ENCODE measurements at places on chromosomes 16 and 17. TPM values are rescaled to one million over a fixed set of nuclear protein-coding genes. Genes with fewer than 3 reads are reported as not detected.

TOX3 gene
- not detected for total RNA-seq

GRCh38 chr17:11969565-11969964, 27.7 kb downstream of the ZNF18 start:
- no peak for DNase-seq

GRCh38 chr17:915538-916201, 63.9 kb downstream of the NXN start:
- DNase-seq, result no peak

ARL5C gene
- total RNA-seq, result not detected

- no peak for DNase-seq
Observed at GRCh38 chr17:74299226-74300009, 25.4 kb downstream of the DNAI2 start.

DNA sequence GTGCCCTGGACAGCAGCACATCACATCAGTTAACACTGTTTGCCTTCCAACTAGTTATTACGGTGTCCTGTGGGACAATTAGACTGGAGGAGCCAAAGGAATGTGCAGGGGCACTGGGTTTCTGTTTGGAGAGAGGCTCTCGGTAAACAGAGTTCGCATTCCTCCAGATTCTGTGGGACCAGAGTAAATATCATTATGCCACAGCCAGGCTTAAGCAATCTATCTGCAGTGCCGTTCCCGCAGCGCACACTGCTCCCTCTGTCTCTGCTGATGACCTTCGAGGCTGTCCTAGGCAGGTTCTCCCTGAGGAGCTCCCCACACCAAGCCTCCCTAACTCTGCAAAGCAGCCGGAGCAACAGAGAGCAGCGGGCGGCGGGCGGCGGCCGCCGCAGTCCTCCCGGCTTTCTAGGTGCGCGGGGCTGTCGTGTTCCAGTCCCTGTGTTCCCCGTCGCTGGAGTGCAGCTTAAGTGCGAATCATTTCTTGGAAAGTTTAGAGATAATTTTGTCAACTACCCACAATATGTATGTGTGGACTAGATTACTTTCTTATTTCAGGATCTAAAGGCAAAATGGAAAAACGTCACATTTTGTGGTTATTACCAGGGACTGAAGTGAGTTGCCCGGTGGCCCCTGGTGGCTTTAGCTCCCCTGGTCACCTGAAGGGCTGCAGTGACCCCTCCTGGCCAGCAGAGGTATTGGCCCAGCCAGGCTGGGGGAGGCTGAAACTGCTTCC, 43.3 kb downstream of the PGS1 start:
- peak; percentile 93 for DNase-seq

DNA sequence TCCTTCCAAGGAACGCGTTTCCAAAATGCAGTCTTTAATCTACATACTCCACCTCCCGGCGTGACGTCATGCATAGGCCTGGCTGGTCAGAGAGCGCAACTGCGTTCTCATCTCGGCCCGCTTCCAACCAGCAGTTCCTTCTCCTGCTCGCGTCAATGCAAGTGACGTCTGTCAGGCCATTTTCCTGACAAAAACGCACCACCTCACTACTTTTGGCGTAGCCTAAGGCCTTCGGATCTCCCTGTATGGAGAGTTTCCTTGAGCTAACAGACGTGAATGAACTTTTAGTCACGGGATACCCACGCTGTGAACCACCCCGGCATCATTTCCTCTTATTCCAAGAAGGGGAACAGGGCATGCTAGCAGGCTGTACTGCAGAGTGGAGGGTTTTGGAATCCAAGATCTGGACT, 25.0 kb downstream of the TEX14 start:
- peak; percentile 88 for DNase-seq

MYH1 gene
- 0.16 TPM for total RNA-seq

DNA sequence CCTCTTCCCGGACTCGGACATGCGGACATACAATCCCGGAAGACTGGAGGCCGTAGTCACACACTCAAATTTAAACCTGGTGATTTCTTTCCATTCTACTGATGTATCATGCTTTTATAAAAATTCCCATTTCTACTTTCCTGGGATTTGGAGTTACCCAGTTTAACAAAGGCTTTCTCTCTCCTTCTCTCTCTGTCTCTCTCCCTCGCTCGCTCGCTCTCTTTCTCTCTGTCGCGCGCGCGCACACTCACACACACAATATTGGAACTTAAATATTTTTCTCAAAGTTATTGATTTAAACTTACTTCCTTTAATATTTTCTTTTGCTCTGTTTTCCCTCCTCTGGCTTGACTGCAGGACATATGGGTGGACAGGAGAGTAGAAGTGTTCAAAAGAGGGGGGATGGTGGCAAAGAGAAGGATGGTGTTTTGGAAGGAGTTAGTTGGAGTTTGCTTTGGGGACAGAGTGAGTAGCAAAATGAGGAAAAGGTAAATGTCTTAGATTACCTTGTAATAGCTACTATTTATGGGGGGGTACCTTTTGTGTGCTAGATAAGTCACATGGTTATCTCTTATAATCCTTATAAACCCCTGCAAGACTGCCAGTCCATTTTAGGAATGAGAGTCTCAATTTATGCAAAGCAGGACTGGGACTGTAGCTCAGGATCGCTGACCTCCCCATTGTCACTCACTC, 878 bp upstream of the TRIM25 start:
- DNase-seq, result no peak

- DNase-seq, result peak; percentile 96
Observed at GRCh38 chr17:63774141-63774968, at the start of gene DDX42. Gene DDX42 (plus strand): TSS chr17:63774170. CDS start chr17:63787050, 12,880 bp downstream.

DNA sequence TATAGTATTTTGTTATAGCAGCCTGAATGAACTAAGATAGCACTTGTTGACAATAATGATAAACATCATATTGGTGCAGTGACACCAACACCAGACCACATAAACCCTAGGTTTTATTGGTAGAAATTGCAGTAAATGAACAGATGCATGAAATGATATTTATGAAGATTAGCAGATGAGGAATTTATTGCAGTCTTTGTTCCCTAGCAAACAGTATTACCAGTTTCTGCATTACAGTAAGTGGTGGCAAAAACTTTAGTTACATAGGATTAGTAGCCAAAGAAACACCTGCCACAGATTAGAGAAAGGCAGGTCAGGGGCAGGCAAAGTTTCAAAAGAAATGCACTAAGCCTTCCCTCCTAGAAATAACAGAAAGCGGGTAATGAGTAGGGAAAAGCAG, 17.7 kb upstream of the TANC2 start:
- DNase-seq, result no peak

- DNase-seq, result peak; percentile 95
Observed at GRCh38 chr16:27202923-27203506, 311 bp upstream of the KDM8 start.

TP53TG3C gene
- not detected for total RNA-seq
